ENCODE measurements at places on chromosomes 2 and 18.

- no peak for DNase-seq
These were observed 5.4 kb downstream of the LBH start for GRCh38 chr2:30236591-30237238.

DNA sequence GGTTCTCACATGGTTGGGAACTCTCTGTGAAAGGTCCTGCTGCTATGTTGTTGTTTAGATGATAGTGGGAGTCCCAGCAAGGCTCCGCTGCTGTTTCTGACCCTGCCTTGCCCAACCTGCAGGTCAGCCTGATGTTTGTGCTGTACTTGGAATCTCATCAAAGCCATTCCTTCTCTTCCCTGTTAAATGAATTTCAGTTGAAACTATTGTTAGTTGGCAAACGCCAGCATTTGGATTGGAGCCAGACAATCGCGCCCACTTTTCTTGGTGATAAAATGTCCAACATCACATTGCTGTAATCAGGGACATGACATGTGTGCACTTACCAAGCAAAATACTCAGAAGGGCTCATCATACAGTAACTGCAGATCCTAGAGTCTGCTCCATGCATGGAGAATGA is 12.8 kb upstream of the TWSG1 start:
- no peak for DNase-seq

DNA sequence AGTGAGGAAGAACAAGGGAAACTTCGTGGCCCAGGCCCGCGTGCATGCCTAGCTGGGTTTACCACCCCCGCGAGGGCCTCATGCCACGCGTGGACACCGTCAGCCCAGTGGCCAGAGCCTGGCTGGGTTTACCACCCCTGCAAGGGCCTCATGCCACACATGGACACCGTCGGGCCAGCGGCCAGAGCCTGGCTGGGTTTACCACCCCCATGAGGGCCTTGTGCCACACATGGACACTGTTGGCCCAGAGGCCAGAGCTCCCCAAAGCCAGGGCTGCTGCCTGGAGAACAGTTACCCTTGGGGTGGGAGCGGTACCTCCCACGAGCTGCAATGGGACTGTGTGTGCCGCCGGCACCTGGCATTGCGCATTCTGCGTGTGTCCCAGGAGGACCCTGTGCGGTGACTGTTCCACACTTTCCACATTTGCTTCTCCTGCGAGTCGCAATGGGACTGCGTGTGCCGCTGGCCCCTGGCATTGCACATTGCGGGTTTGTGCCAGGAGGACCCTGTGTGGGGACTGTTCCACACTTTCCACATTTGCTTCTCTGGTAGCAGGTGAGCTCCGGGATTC is 105.6 kb upstream of the CTDP1 start:
- no peak for DNase-seq

- no peak for DNase-seq
These were observed 24.1 kb downstream of the SLC40A1 start for GRCh38 chr2:189556526-189556925.

GRCh38 chr18:3799515-3799914 is 349.5 kb downstream of the TGIF1 start:
- DNase-seq, result no peak

DNA sequence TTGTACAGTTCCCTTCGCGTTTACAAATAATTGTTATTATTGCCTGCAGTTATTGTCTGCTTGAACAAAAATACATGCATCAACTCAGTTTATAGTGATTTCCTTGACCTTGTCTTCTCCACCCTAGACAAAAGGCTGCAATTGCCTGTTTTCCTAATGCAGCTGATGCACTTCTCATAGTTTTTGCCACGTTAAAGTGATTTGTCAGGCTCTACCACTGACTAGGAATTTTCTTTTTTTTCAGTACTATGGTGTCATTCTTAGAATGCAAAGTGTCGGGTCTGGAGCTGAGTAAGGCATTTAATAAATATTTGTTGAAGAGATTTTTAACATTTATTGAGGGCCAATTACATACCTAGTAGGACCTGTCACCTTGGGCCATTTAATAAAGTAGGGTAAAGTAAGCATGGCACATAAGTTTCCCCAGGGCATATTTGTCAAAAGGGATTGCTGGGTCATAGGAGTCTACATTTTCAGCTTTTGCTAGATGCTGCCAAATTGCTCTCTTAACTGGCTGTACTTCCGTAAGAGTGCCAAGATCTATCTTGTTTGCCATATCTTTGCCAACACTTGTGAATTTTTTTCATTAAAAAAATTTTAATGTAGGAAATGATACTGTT is 24.1 kb downstream of the ACSL3 start:
- DNase-seq, result no peak

Data from AG08395 (cell line).